Right hindlimb (tissue), 1 donor: ENCODE measurements at places on chromosomes 13 and 19.

DNA sequence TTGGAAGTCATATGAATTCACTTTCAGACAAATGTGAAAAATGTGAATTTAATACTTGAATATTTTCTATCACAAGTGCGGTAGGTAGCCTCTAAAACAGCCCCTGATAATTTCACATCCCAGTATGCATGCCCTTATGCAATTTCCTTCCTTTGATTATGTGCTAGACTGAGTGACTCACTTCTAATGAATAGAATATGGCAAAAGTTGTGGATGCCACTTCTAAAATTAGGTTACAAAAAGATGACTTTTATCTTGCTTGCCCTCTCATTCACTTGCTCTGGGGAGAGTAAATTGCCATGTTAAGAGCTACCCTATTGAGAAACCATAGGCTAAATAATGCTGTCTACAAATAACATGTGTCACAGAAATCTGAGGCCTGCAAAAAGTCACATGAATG, 402.5 kb upstream of the PCDH9 start:
- DNase-seq: no peak

GRCh38 chr19:30625947-30626625, 253.9 kb downstream of the ZNF536 start:
- DNase-seq: no peak

- no peak for DNase-seq
These were observed 182.0 kb upstream of the STARD13 start for GRCh38 chr13:33467556-33467955.

DNA sequence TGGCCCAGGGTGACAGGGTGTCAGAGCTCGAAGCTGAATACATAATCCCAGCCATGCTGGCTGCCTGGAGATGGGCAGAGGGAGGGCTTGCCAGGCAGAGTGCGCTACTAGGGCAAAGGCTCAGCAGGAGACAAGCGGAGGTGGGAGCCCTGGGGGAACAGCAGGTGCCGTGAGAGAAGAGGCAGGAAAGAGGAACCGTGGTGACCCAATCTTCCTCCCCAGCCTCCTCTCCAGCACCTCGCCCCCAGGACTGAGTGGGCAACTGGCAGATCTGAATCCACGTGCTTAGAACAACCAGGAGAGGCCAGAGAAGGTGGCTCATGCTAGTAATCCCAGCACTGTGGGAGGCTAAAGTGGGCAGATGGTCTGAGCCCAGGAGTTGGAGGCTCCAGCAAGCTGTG, 11.0 kb upstream of the CCL25 start:
- DNase-seq: no peak

DNA sequence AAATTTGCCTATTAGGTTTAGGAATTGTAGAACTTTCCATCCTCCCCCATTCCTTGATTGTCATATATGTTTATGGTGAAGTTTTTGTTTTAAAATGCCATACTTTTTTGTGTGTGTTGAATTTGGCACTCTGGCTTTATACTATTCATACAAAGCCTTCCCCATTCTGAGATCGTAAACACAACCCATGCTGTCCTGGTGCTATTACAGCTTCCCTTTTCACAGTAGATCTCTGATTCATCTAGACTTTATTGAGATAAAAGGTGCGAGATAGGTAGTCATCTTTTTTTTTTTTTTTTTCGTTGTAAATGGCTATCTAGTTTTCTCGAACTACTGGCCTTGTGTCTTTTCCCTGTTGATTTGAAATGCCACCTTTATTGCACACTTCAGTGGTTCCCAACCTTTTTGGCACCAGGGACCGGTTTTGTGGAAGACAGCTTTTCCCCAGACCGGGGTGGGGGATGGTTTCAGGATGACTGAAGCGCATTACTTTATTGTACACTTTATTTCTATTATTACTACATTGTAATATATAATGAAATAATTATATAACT, 94.6 kb downstream of the LRCH1 start:
- DNase-seq: no peak

- DNase-seq: no peak
These were observed 16.8 kb downstream of the NRTN start for GRCh38 chr19:5821521-5822180.

- no peak for DNase-seq
These were observed 11.5 kb upstream of the SERPINE3 start for GRCh38 chr13:51327961-51328360.

DNA sequence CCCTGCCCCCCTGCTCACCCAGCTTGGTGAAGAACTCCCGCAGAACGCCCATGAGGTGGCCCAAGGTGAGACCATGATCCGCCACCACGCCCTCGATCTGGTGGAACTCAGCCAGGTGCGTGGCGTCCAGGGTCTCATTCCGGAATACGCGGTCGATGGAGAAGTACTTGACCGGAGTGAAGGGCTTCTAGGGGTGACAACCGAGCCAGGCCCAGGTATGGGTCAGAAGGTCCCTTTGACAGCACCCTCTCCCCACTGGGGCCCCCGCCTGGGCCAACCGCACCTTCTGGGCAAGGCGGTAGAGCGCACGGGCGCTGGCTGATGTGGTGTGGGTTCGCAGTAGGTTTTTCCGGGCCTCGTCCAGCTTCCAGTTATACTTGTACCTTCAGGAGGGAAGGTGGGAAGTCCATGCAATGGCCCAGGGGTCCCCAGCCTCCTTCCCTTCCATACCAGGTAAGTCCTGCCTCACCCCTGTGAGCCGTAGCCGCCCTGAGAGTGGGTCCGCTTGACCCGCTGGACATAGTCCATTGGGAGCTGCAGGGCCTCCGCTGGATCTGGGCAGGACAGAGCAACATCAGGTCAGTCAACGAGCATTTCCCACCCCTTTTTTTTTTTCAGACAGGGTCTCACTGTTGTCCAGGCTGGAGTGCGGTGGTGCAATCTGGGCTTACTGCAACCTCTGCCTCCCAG, 5.7 kb upstream of the SYCE2 start:
- no peak for DNase-seq

GRCh38 chr13:31987535-31988170, 43.9 kb upstream of the FRY start:
- DNase-seq: no peak

GRCh38 chr13:21884299-21884909, 213.5 kb downstream of the FGF9 start:
- DNase-seq: no peak

- DNase-seq: peak; percentile 86
These were observed 958 bp downstream of the JUND start for GRCh38 chr19:18280247-18281081.

- no peak for DNase-seq
These were observed 190.5 kb downstream of the URI1 start for GRCh38 chr19:30132343-30133075.

- DNase-seq: no peak
These were observed 6.9 kb upstream of the LTBP4 start for GRCh38 chr19:40594255-40594654.

- DNase-seq: no peak
These were observed 42.3 kb downstream of the CD320 start for GRCh38 chr19:8265872-8266271.

DNA sequence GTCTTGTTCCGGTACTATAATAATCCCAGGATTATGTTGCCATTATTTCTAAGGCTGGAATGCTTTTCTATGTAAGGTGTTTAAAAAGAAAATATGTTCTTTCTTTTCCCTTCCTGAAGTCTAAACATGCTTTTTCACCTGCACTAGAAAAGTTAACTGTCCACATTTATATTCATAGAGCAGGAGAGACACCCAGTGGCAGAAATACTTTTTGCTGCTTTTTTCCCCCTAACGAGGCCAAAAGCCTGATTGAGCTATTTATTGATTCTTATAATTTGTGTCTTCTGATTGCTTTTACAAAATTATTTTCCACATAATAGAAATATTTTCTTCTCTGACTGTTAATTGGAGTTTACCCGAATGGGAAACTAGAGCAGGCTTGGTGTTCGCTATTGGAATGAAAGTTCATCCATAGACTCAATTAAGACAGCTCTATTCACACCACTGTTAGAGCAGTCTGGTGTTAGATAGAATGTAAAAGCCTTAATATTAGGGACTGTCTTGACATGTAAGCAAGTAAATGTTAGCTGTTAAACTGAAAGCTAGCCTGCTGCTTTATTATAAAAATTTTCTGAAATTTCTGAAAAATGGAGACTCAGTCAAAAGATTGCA, 15.8 kb downstream of the GPR180 start:
- no peak for DNase-seq

DNA sequence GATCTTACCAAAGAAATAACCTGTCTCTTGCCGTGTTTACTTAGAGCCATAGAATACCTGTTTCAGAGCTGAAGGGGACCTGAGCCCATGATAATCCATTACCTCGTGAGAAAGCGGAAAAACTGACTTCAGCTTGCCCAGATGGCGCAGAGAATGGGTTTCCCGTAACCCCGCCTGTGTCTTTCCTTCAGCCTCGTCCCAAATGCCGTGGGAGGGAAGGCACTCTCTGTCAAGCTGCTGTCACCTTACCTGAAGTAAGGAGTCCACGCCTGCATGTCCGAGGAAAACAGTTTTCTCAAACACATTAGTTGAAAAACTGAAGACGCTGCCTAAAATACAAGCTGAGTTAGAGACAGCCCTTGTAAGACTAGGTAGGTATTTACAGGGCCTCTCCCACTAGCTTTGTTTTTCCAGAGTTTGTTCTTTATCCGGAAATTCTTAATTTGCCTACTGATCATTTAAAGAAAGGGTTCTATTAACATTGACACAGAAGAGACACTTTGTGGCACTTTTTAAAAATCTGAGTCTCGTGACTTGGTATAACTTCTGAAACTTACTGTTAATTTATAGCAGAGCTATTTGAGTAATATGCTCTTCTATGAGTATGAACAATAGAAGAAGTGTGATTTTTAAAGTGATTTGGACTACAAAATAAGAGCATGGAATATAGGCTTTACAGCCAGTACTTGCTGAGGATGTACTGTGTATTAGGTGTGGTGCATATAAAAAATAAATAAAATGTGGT, 1.3 kb upstream of the INTS6 start:
- DNase-seq: peak; percentile 56

DNA sequence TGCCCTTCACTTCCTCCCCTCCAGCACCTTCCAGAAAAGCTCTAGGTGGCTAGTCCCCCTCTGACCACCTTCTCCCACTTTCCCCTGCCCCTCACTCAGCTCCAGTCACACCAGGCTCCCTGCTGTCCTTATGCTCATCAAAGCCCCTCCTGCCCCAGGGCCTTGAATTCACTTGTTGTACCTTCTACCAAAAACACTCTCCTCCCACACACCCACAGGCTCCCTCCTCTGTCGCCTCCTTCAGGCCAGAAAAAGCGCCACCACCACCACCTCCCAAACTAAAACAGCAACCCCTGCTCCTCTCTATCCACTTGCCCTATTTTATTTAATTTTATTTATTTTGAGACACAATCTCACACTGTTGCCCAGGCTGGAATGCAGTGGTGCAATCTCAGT, 4.8 kb upstream of the CEACAM16 start:
- DNase-seq: no peak

DNA sequence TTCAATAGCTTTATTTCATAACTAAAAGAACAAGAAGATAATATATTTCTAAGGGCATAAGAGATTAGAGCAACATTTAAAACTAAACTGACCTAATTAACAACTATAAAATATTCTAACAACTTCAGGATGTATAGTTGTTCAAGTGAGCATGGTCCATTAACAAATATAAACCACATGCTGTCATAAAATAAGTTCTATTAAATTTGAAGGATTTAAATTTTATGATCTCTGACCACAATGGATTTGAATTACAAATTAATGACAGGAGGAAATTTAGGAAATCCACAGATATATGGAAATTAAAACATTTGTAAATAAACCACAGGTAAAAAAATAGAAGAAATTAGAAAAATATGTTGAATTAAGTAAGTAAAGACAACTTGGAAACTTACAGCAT, 196.5 kb upstream of the PCDH20 start:
- no peak for DNase-seq

DNA sequence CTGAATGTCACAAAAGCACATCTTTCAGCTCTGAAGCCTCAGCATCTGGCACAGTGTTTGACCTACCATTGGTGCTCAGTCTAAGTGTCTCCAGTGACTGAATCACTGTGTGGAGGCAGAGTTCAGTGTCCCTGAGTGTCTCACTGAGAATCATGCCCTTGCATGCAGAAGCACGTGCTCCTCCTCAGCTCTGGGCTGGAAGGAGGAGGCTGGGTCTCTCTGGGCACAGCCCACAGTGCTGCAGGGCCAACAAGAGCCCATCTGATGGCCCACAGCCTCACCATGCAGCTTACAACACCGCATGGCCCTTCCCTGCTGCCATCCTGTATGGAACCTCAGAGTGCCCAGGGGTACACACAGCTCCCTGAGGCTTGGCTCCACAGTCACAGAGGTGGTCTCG, 86.1 kb downstream of the TEX26 start:
- DNase-seq: no peak

- no peak for DNase-seq
These were observed 1.6 kb upstream of the ANGPTL6 start for GRCh38 chr19:10104130-10104513.

GRCh38 chr19:50556282-50557008, 11.8 kb downstream of the LRRC4B start:
- DNase-seq: peak; percentile 86

GRCh38 chr13:85247780-85248179, 551.4 kb downstream of the SLITRK6 start:
- DNase-seq: no peak
